ENCODE measurements at places on chromosomes 3 and 15. TPM values are rescaled to one million over a fixed set of nuclear protein-coding genes. Genes with fewer than 3 reads are reported as not detected.

The CYP8B1 gene
- total RNA-seq: not detected

The METTL6 gene
- total RNA-seq: 15.6 TPM

The HIGD2B gene
- not detected for total RNA-seq

The OSBPL10 gene
- 11.2 TPM for total RNA-seq

The CA12 gene
- not detected for total RNA-seq

The CCPG1 gene
- 30.9 TPM for total RNA-seq

The ISG20 gene
- total RNA-seq: 143 TPM

The RARRES1 gene
- total RNA-seq: not detected

DNA sequence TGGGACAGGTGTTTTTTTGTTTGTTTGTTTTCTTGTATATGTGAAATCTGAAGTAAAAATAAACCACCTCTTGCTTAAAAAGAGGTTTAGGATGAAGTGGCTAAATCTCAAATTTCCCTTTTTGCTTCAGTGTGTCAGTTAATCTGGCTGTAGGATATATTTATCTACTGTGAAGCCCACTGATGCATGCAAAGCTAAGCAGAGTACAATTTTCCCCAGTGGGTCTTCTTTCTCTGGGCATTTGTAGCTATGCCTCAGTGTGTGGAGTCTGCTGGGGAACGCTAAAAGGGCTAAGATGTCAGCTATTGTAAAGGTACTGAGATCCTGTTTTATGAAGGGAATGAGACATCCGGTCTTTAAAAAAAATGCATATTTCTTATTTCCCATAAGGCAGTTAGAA is 190.6 kb downstream of the TCF12 start:
- H3K4me1 ChIP-seq: peaks cover 9% of the 10 kb centered on the region
- DNase-seq: no peak
- no peak overlapping the region for H3K4me3 ChIP-seq
- no peaks in the 10 kb centered on the region for H3K27me3 ChIP-seq
- H3K36me3 ChIP-seq: peaks cover 25% of the 10 kb centered on the region
- no peak overlapping the region for H3K27ac ChIP-seq

DNA sequence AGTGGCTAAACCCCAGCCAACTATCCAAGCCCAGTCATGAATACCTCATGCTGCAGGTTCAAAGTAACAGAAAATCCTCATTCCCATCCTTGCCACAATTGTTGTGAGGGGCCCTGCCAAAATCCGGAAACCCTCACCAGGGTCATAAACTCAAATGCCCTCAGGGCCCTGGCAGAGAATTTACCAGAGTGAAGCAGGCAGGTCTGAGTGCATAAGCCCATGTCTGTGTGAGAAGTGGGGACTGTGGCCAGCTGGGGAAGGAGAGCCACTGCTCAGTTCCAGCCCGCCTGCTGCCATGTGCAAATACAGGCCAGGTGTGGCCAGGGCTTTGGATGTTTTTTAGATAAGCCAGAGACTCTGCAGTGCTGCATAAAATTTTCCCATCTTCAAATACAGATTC is 7.0 kb downstream of the CEP152 start:
- H3K4me1 ChIP-seq: peaks cover 18% of the 10 kb centered on the region
- no peak overlapping the region for H3K4me3 ChIP-seq
- H3K27me3 ChIP-seq: no peaks in the 10 kb centered on the region
- H3K27ac ChIP-seq: no peak overlapping the region

DNA sequence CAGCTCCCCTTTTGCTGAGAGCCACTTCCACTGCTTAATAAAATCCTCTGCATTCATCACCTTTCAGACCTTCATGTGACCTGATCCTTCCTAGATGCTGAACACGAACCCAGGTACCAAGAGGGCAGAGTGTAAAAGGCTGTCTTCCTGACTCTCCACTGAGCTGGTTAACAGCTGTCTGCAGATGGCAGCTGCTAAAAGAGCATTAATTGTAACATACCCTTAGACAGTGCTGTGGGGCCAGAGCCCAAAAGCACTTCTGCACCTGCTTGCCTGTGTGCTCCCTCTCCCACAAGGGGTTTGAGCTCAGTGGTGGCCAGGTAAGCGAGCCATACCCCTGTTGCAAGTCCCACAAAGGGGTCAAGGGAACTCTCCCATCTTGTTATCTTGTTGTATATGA is 187.3 kb downstream of the UBE2E2 start:
- H3K27ac ChIP-seq: no peak overlapping the region
- no peaks in the 10 kb centered on the region for H3K27me3 ChIP-seq
- H3K36me3 ChIP-seq: peaks cover 4% of the 10 kb centered on the region
- no peak overlapping the region for H3K4me3 ChIP-seq

GRCh38 chr3:138119423-138119766 is 4.0 kb upstream of the DZIP1L start:
- H3K4me1 ChIP-seq: peaks cover 19% of the 10 kb centered on the region
- no peak overlapping the region for H3K4me3 ChIP-seq
- no peak overlapping the region for H3K27ac ChIP-seq
- DNase-seq: no peak

DNA sequence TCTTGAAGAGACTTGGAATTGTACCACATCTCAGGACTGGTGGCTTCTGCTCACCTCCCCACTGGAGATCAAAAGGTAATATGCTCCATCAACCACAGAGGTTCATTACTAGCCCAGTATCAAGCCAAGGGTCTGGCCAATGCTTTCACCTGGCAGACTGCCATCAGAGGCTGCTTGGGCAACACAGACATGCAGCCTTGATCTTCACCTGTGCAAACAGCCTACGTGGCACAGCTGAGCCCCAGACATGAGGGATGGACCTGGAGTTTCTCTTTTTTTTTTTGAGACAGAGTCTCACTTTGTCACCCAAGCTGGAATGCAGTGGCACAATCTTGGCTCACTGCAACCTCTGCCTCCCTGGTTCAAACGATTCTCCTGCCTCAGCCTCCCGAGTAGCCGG is 105.6 kb upstream of the HES1 start:
- no peak for DNase-seq
- H3K27me3 ChIP-seq: peaks cover 8% of the 10 kb centered on the region
- no peaks in the 10 kb centered on the region for H3K36me3 ChIP-seq
- peaks cover 6% of the 10 kb centered on the region for H3K4me1 ChIP-seq

GRCh38 chr3:69579306-69580041 is 159.8 kb upstream of the MITF start:
- no peak overlapping the region for H3K4me3 ChIP-seq
- DNase-seq: no peak
- no peak overlapping the region for H3K27ac ChIP-seq
- no peaks in the 10 kb centered on the region for H3K27me3 ChIP-seq
- H3K36me3 ChIP-seq: no peaks in the 10 kb centered on the region

GRCh38 chr3:128775241-128775640 is 49.3 kb downstream of the RAB7A start:
- DNase-seq: no peak
- no peak overlapping the region for H3K4me3 ChIP-seq
- no peaks in the 10 kb centered on the region for H3K27me3 ChIP-seq
- H3K36me3 ChIP-seq: peaks cover 22% of the 10 kb centered on the region
- H3K27ac ChIP-seq: no peak overlapping the region
- peaks cover 37% of the 10 kb centered on the region for H3K4me1 ChIP-seq

GRCh38 chr3:47850564-47851410 is 47.8 kb downstream of the DHX30 start:
- no peaks in the 10 kb centered on the region for H3K4me1 ChIP-seq
- no peaks in the 10 kb centered on the region for H3K27me3 ChIP-seq
- peak overlapping the region; percentile 68 for H3K27ac ChIP-seq
- no peaks in the 10 kb centered on the region for H3K36me3 ChIP-seq
- DNase-seq: no peak

- no peaks in the 10 kb centered on the region for H3K4me1 ChIP-seq
- H3K36me3 ChIP-seq: no peaks in the 10 kb centered on the region
- H3K4me3 ChIP-seq: no peak overlapping the region
- no peak overlapping the region for H3K27ac ChIP-seq
- DNase-seq: peak; percentile 28
Observed at GRCh38 chr15:86231864-86232721, 152.4 kb downstream of the AGBL1 start.

DNA sequence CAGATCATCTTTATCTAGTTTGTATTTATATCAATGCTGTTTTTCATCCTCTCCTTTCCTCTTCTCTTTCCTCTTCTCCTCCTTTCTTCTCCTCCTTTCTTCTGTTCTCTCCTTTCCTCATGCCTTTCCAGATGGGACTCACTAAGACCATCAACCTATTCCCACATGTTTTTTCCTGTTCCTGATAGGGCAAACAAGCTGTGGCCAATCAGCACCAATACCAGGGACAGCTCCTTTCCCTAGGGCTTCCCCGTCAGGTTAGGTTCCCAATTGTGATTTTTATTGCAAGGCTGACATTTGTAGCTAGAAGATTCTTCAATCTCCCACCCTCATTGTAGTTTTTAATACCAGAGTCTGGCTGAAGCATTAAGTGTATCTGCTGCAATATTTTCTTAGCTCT is 76.3 kb upstream of the COL8A1 start:
- no peaks in the 10 kb centered on the region for H3K36me3 ChIP-seq
- H3K4me3 ChIP-seq: no peak overlapping the region
- no peaks in the 10 kb centered on the region for H3K27me3 ChIP-seq
- no peak for DNase-seq
- H3K4me1 ChIP-seq: no peaks in the 10 kb centered on the region

GRCh38 chr15:90540768-90541167 is 11.0 kb downstream of the CRTC3 start:
- H3K4me1 ChIP-seq: peaks cover 72% of the 10 kb centered on the region
- no peaks in the 10 kb centered on the region for H3K27me3 ChIP-seq
- DNase-seq: no peak
- peaks cover 59% of the 10 kb centered on the region for H3K36me3 ChIP-seq
- peak overlapping the region; percentile 57 for H3K27ac ChIP-seq
- peak overlapping the region; percentile 48 for H3K4me3 ChIP-seq

DNA sequence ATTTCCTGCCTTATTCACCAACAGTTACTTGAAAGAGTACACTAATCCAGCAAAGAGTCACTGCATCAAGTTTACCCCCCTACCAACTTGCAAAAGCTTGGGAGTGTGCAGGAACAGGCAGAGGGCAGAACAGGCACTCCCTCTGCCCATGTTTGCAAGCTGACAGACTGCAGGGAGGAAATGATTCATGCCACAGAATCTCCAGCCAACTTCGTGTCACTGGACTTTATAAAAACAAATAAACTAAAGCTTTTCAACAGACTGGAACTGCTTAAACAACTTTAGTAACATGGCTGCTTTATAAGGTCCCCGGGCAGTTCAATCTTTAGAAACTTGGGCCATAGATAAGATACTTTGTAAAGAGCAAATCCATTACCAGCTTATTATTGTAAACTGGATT is 129.5 kb downstream of the THRB start:
- no peak overlapping the region for H3K4me3 ChIP-seq
- H3K36me3 ChIP-seq: no peaks in the 10 kb centered on the region
- no peaks in the 10 kb centered on the region for H3K27me3 ChIP-seq
- H3K4me1 ChIP-seq: no peaks in the 10 kb centered on the region
- no peak overlapping the region for H3K27ac ChIP-seq
- DNase-seq: no peak

DNA sequence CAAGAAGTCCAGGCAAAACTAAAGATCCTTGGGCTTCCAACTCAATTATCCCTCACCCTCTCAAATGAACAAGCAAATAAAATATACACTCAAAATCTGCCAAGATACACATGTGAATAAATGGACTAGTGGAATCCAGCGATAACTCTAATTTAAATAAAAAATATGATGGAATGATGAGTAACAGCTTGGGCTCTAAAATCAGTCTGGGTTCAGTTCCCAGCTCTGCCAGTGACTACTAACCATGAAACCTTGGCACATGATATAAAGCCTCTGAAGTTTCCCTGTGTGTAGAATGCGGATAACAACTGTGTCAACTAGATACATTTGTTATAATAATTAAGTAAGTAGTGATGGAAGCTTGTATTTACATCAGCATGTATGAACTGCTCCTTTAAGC is 81.3 kb downstream of the CADPS start:
- no peak overlapping the region for H3K27ac ChIP-seq
- no peaks in the 10 kb centered on the region for H3K4me1 ChIP-seq
- H3K27me3 ChIP-seq: peaks cover 3% of the 10 kb centered on the region
- no peak for DNase-seq
- no peak overlapping the region for H3K4me3 ChIP-seq

DNA sequence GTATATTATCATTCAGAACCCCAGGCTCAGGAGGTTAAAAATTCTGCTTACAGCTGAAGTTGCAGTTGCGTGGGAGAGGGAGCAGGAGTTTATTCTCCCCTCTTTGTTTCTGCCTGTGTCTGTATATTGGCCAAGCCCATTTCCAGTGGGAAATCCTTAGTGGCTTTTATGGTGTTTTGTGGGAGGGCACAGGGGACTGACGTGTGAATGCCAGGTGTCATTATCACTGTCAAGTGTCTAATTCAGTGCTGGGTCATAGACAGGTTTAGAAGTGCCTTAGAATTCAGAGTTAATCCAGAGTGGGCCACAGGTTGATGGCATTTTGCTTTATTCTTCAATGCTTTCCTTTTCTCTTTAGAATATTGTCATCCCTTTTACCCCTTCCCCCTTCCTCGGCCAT is 33.4 kb downstream of the SLCO3A1 start:
- H3K4me3 ChIP-seq: no peak overlapping the region
- H3K27ac ChIP-seq: no peak overlapping the region
- peaks cover 16% of the 10 kb centered on the region for H3K4me1 ChIP-seq
- H3K27me3 ChIP-seq: no peaks in the 10 kb centered on the region
- no peak for DNase-seq
- H3K36me3 ChIP-seq: no peaks in the 10 kb centered on the region

GRCh38 chr3:181252631-181253030 is 263.1 kb upstream of the DNAJC19 start:
- peaks cover 2% of the 10 kb centered on the region for H3K27me3 ChIP-seq
- H3K36me3 ChIP-seq: no peaks in the 10 kb centered on the region
- H3K4me1 ChIP-seq: no peaks in the 10 kb centered on the region
- no peak overlapping the region for H3K27ac ChIP-seq
- no peak overlapping the region for H3K4me3 ChIP-seq

DNA sequence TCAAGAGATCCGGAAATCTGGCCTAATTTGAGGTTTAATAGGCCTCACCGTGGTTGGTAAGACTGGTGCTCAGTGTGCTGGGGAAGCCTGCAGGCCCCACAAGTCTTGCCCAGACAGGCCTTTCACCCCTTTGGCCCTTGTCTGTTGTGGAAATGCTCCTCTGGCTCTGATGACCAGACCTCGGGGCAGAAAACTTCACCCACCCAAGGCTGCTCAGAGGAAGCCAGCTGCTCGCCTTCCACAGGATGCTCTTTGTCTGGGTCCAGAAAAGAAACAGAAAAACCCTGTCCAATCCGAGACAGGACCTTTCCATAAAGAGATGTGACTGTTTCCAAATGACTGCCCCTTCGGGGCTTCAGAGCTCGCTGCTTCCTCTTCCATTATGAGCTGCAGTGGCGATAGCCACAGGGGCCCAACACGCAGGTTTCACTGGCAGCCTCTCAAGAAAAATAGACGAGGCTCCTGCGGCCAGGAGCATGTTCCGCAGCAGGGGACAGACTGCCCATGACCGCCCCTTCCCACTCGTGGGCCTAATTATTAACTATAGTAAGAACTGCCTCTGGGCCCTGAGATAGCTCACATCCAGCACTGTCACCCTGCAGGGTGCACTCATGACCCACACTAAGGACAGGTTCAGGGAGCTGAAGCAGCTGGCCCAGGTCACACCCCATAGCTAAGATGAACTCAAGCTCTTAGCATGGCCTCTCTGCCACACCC is 6.8 kb upstream of the SNX22 start:
- H3K36me3 ChIP-seq: peaks cover 6% of the 10 kb centered on the region
- peak overlapping the region; percentile 59 for H3K27ac ChIP-seq
- no peaks in the 10 kb centered on the region for H3K27me3 ChIP-seq
- no peak for DNase-seq
- H3K4me3 ChIP-seq: no peak overlapping the region
- peaks cover 9% of the 10 kb centered on the region for H3K4me1 ChIP-seq

GRCh38 chr3:112199622-112200316 is 66.7 kb upstream of the GCSAM start:
- DNase-seq: no peak
- no peak overlapping the region for H3K4me3 ChIP-seq
- peaks cover 4% of the 10 kb centered on the region for H3K27me3 ChIP-seq
- no peaks in the 10 kb centered on the region for H3K36me3 ChIP-seq
- H3K27ac ChIP-seq: no peak overlapping the region
